ENCODE measurements at places on chromosomes 2 and 18.

- no peak for DNase-seq
Observed at GRCh38 chr2:5368263-5368662, 323.9 kb upstream of the SOX11 start.

- DNase-seq: no peak
Observed at GRCh38 chr18:32771871-32772580, 797 bp downstream of the KLHL14 start.

DNA sequence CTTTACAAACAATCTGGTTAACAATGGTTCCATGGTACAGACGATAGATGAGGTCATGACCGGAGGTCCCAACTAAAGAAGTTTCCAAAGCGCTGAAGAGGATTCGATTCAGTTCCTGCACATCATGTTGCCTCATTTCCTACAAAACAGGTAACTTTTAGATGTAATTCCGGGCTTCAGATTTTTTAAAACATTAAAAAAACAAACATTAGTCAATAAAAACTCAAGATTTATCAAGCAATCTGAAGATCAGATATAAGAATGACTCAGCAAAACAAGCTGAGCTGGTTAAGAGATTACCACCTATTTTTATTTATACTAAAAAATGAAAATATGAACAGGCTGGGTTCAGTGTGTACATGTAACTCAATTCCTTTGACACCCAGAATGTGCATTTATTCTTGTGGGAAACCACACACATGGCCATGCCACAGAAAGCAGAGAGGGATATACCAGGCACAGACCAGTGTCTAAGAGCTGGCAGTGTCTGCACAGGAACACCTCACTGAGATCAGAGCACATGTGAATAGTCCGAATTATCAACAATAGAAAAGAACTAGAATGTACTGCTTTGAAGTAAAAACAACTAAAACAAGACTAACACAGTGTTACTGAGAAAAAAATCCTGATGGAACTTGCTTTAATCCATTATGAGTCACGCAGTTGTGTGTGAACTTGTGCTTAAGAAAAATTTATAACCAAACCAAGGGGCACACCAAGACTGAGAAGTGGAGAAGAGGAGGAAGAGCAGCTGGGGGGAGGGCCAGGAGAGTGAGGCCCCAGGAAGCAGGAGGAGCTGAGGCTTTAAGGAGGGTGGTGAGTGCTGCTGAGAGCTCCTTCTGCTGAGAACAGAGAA is 9.5 kb downstream of the USP40 start:
- no peak for DNase-seq

GRCh38 chr18:73511771-73512503 is 635.7 kb downstream of the FBXO15 start:
- no peak for DNase-seq

DNA sequence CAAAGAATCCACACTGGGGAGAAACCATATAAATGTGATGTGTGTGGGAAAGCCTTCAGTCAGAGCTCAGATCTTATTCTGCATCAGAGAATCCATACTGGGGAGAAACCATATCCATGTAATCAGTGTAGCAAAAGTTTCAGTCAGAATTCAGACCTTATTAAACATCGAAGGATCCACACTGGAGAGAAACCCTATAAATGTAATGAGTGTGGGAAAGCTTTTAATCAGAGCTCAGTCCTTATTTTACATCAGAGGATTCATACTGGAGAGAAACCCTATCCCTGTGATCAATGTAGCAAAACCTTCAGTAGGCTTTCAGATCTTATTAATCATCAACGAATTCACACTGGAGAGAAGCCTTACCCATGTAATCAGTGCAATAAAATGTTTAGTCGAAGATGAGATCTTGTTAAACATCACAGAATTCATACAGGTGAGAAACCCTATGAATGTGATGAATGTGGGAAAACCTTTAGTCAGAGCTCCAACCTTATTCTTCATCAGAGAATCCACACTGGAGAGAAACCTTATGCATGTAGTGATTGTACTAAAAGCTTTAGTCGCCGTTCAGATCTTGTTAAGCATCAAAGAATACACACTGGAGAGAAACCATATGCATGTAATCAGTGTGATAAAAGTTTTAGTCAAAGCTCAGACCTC is 16.7 kb upstream of the ZSCAN30 start:
- DNase-seq: no peak

DNA sequence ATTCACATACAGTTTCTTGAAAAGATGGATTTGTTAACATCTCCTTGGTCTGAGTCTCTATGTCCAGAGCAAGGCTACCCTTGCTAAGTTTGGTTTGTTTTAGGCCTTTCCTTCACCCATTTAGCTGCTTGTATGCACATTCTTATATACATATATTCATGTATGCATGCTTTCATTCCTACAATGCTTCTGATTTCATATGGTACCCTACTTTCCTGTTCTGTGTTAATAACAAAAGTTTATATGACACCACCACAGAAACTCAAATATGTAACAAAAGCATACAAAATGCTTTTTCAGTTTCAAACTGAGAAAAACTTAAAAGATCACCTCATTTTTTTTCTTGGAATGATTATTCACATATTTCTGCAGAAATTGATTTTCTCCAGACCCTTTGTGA is 39.4 kb downstream of the OSGEPL1 start:
- DNase-seq: no peak

DNA sequence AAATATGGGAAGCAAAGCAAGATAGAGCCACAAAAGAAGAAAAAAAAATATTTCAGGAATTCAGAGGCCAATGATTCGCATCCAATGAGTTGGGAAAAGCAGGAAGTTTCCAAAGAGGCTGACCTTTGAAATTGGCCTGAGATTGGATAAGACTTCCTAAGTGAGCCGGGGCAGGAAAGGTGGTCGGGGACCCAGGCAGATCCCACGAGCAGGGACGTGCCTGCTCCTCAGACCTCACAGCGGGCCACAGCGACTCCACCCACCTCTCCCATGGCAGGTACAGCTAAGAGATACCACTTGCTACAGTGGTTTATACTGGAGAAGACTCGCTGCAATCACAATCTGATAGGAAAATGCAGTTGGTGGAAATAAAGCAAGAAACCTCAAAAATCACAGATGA is 102.8 kb upstream of the SALL3 start:
- no peak for DNase-seq

- no peak for DNase-seq
Observed at GRCh38 chr2:218343591-218343990, 13.1 kb upstream of the CATIP start.

GRCh38 chr2:224764565-224765236 is 48.5 kb upstream of the CCDC195 start:
- no peak for DNase-seq

- DNase-seq: no peak
Observed at GRCh38 chr2:196293751-196294515, 122.6 kb upstream of the STK17B start.

- DNase-seq: no peak
Observed at GRCh38 chr2:188974164-188974563, at the start of gene COL3A1. TSS of gene COL3A1 (plus strand) at chr2:188974373. CDS start at chr2:188974490, 117 bp downstream.

- DNase-seq: no peak
Observed at GRCh38 chr2:236550701-236551465, 18.7 kb upstream of the ACKR3 start.

DNA sequence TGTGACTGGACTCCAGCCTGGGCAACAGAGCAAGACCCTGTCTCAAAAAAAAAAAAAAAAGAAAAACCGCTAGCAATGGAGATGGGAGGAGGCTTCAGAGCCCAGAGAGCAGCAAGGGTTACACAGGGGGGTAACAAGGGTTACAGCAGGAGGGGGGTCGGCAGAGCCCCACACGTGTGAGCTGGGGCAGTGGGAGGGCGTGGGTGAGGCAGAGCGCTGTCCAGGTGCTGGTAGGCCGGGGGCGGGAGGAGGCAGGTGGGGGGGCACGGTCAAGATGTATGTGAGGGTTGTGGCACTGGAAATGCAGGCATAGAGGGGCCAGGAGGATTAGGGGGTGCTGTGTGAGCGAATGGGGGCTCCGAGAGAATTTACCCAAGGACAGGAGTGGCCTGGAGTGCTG is 3.4 kb downstream of the MZT2B start:
- DNase-seq: no peak

DNA sequence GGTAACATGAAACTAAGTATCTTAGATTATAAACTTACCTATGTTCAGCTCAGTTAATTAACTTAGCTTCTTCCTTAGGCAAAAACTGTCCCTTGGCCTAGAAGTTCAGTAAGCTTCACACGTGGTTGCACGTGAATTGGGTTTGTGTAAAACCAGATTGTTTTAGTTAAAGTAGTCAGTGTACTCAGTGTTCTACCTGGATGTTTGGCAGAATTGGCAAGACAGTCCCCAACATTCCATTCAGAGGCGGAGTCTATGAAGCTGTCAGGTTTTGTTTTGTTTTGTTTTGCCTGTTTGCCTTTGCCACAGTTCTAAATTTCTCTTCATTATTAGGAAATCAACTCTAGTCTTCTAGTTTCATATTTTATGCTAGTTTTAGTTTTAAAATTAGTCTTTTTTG is 105.3 kb upstream of the ZEB2 start:
- no peak for DNase-seq

DNA sequence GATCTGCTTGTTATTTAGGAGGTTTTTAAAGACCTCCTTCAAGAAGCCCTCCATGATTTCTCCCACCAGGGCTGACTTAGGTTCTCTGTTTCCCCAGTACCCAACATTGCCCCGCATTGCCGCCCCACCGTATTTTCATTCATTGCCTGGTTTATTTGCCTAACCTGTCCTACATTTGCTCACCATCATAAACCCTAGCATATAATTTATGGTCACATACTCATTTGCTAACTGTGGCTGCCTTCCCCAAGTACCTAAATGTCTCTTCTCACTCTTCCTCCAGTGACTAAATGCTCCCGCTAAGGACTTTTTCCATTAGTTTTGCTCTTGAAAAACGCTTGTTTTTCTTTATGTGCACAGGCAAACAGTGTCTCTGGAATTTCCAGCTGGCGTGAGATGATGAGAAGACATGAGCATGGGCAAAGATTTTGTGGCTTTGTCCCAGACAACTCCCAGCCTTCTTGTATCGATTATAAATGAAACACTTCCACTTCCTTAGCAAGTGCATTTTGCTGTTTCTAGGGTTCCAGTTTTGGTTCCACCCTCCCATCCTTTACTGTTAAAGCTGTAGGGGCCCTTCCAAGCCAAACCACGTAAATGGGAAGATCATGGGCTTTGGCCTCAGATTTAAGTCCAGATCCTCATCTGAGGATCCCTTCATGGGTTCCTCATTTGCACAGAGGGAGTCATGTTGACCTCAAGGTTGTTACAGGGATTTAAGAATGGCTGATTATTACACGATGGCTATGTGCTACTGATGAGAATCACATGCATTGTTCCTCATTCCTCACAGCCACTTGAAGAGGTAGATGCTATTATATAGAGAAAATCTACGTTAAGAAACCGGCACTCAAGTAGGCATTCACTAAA is 21.0 kb upstream of the ARMC9 start:
- no peak for DNase-seq

- no peak for DNase-seq
Observed at GRCh38 chr2:48218169-48218568, 311.8 kb upstream of the STON1 start.

DNA sequence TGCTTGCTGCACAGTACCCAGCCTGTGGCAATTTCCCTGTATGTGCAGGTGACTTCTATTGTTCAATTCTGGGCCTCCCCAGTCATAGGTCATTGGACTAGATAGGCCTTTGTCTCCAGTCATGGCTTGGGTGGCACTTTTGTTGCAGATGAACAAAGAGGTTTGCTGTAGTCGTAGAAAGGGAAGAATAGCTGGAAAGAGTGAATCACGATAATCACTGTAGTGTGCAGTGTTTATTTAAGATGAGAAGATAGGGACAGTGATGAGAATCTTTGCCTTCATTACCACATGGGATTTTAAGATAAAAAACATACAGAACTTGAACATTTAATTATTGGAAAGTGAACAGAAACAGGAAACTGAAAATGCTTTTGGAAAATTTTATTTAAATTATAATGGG is 156.1 kb upstream of the CYRIA start:
- no peak for DNase-seq

GRCh38 chr2:240358821-240359397 is 76.6 kb upstream of the GPC1 start:
- DNase-seq: no peak

- DNase-seq: no peak
Observed at GRCh38 chr2:117514371-117514770, 300.1 kb upstream of the DDX18 start.

DNA sequence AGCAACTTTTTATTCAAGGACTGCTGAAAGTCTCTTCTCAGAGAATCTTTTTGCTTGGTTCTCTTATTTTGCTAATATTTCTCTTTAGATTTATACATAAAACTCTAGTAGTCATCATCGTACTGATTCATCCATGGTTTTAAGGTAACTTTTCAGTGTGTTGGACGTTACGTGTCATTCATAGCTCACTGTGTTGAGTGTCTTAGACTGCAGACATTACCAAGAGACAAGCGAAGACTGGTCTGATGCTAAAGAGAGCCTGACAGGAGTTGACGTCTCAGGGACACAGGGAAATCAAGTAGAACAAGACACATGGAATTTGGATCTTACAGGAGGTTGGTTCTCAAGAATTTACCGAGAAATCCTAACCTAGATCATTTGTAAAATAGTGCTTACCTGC is 25.5 kb downstream of the RBM44 start:
- DNase-seq: no peak

- DNase-seq: no peak
Observed at GRCh38 chr2:193584522-193584938, 1389.8 kb upstream of the TMEFF2 start.

GRCh38 chr18:44696892-44697291 is 16.2 kb downstream of the SETBP1 start:
- no peak for DNase-seq

DNA sequence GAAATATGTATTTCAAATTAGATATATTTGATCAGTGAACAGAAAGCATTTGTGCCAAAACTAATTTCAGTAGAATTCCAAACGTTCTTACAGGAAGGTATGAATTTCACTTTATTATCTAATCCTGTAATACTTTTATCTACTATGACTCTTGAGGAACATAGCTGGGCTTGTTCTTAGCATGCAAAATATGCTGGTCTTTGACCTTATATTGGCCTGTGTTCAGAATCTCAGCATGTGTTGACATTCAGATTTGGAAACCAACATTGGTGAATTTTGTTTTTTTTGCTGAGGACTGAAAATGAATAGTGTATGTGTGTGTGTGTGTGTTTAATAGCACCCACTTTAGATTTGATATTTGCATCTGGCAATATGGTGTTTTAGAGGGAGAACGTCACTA is 112.2 kb downstream of the MEIS1 start:
- DNase-seq: no peak

- DNase-seq: no peak
Observed at GRCh38 chr2:199743415-199744120, 107.4 kb downstream of the FTCDNL1 start.

DNA sequence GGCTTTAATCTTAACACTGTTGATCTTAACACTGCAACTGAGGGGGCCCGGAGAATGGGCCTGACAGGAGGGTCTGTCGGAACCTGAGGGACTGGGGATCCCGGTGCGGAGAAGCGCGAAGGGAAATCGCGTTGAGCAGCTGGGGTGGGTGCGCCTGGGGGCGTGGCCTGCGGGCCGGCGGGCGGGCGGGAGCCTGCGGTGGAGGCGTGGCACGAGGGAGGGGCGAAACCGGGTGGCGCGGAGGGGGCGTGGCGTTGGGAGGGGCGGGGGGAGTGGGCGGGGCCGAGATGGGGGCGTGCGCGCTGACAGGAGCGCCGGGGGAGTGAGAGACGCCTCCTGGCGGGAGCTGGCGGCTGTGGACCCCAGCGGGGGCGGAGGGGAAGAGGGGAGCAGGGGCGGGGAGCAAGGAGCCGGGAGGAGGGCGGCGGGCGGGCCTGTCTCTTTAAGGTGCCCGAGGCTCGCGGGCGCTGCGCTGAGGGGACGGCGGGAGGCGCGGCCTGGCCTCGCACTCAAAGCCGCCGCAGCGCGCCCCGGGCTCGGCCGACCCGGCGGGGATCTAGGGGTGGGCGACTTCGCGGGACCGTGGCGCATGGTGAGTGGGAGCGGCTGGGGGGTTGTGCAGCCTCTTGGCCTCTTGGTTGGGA is at the start of gene TWSG1:
TWSG1 (plus strand) TSS at position 445 of the 644 bp plus-strand sequence. CDS start 2,457 bp downstream, outside the sequence.
- peak; percentile 90 for DNase-seq

- no peak for DNase-seq
Observed at GRCh38 chr2:218043701-218044109, 25.3 kb upstream of the RUFY4 start.
